ENCODE measurements at places on chromosomes 1 and 21.

- no peak for DNase-seq
Observed at GRCh38 chr1:87826681-87827251, 498.1 kb downstream of the LMO4 start.

DNA sequence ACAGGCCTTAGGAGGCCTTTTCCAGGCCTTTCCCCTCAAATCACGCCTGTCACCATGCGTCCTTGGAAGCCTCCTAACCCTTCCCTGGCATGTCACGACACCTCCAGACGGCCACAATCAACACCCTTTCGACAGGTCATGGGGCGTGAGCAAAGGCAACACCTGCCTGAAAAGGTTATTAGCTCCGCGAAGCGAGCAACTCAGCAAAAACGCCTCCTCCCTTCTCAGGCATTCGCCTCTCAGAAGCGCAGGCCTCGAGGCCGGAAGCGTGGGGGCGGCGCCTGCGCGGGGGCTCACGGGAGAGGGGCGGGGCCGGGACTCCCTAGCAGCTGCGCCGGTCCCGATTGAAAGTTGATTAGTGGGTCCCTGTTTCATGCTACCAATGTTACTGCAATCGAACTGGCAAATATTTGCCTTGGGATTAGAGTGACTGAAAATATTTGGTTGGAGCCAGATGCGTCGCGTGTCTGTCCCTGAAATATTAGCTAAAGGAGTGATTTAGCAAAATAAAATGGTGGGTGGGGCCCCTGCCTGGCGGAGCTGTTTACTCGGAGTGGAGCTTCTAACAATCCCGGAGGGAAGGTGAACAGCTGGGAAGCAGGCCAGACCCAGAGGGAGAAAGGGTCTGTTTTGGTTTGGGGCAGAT, 44.9 kb downstream of the GFI1 start:
- DNase-seq: peak; percentile 26

GRCh38 chr1:22508991-22509390, 54.3 kb upstream of the EPHA8 start:
- DNase-seq: peak; percentile 78

DNA sequence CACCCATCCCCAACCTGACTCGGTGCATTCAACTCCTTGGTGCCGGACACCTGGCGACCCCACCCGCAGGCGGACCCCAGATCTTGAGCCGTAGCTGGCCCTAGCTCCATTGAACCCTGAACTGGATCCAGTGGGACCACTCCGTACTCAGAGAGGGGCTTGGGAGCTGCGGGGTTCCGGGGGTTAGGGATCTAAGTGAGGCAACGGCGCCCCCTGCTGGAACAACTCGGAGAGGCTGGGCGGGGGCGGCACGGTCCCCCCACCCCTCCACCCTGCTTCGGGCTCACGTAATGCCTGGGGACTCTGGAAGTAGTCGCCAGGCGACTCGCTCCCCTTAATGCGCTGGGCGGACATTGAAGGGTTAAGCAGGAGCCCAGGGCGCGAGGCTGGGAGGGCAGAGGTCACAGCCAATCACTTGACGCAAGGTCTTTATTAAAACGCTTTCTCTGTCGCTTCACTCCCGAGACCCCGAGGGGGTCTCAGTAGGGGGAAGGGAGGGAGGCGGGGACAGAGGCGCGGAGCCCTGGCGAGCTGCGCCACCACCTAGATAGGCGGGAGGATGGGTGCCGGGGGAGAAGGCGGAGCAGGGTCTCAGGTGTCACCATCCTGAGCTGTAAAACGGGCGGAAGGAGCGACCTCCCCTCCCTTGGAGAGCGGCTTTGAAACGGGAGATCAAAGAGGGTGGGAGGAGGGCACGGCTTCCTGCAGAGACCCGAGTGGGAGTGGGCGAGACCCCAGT, 704 bp upstream of the CRABP2 start:
- DNase-seq: peak; percentile 43

GRCh38 chr21:28283641-28284490, 708.8 kb downstream of the LTN1 start:
- DNase-seq: no peak

DNA sequence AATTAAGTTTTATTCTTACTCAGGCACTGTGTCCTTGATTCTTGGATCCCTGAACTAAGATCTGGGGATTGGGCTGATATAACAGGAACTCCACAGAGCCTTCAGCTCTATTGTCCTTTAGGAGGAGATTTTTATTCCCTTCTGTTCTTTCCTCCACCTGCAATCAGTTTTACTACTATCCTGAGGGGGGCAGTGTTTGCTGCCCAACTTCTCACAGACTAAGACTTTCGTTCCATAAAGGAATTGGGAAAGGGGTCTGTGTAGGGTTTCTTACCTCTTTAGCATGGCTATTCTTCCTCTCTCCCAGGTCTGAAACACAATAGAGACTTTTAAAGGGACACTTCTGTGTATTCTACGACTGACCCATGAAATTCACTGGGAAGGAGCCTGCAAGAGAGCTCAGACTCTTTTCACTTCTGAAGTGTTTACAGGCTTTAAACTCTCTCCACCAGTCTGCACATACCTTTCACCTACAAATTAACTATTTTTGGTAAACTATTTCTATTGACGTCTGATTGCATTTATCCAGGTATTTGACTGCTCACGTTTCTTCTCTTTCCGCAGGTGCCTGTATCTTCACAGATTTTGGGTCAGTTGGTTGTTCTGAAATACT, 103.3 kb upstream of the DEPDC1 start:
- no peak for DNase-seq

GRCh38 chr1:21896652-21897532, 40.2 kb downstream of the HSPG2 start:
- DNase-seq: no peak

GRCh38 chr1:33836911-33837310, 27.0 kb upstream of the HMGB4 start:
- DNase-seq: no peak

DNA sequence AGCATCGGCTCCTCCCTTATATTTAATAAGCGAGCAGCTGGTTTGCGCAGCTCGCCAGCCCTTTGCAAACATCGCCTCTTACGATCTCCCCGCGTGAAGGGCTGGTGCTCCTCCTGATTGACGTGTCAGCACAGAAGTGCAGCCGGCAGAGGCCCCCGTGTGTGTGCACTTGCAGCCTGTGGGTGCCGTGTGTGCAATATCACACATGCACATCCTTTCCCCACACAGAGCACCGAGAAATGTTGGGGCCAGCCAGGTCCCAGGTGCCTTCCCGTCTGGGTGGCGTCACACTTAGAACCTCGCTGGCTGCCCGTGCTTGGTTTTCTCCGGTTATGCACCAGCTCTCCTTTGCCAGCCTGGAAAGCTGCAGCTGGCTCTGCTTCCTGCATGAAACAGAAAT, 126.6 kb upstream of the AJAP1 start:
- no peak for DNase-seq

GRCh38 chr1:99363531-99363930, 99.2 kb downstream of the PLPPR4 start:
- DNase-seq: no peak

DNA sequence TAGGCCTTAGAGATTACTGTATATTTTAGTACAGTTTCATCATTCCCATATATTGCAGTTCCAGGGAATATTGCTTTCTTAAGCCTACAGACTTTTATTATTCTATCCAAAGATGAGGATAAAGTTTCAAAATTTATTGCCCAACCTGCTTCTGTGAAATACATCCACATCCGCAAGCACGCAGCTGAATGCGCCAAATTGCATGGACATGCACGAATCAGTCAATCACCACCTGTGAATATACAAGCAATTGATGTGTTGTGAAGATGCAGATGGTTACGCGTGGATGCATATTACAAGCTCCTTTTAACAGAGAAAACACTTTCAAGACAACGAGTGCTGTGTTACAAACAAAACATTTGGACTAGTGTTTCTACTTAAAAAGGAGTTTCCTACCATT, 577.8 kb upstream of the PLXNA2 start:
- no peak for DNase-seq

GRCh38 chr1:246577720-246578106, 11.5 kb downstream of the CNST start:
- DNase-seq: no peak

DNA sequence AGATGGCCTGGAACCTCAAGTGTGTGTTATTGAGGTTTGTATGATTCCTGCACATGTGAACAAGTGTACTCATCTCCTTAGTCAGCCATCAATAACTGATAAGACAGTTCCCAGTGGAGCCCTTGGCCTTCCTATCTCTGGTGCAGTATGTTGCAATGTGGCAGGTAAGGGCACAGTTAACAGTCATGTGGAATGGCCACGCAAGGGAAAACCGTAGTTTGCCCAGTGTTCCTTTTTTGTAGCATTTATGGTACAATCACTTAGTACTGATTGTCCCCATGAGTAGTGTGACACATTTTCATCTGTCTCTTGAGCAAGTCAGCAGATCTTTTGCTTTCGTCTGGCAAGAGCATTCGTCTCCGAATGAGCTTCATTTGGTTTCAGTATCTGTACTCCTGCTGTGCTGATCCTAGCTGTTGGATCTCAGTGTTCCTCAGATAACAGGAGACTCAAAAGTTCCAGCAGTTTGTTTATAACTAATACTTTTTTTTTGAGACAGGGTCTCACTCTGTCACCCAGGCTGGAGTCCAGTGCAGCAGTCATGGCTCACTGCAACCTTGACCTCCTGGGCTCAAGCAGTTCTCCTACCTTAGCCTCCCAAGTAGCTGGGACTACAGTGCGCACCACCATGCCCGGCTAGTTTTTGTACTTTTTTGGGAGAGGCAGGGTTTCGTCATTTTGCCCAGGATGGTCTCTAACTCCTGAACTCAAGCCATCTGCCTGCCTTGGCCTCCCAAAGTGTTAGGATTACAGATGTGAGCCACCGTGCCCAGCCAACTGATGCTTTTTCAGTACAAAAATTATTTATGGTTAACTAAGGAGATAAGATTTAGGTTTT, 8.2 kb downstream of the CTPS1 start:
- DNase-seq: no peak

GRCh38 chr21:38219049-38219628, 37.7 kb upstream of the KCNJ15 start:
- DNase-seq: peak; percentile 78

GRCh38 chr1:77281491-77282186, at the start of gene AK5:
Gene AK5, plus strand, starts transcription at chr1:77282019. Its CDS starts 295 bp downstream, at chr1:77282314.
- peak; percentile 11 for DNase-seq

DNA sequence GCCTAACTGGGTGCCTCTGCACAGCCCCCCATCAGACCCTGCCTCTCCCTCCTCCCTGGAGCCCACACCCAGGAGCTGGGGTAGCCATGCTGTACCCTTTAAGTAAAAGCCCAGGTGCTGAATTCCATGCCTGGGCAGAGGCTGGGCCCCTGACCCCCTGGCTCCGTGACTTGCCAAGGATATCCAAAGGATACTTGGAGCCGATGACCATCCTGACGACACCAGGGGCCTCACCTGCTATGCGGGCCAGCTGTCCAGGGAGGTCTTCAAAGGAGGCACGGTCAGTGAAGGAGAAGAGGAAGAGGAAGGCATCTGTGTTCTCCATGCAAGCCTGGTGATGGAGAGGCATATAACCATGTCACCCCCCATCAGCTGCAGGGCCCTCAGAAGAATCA, 4.7 kb downstream of the CPLANE2 start:
- DNase-seq: no peak

- DNase-seq: no peak
Observed at GRCh38 chr1:178023181-178023618, 53.3 kb upstream of the SEC16B start.

DNA sequence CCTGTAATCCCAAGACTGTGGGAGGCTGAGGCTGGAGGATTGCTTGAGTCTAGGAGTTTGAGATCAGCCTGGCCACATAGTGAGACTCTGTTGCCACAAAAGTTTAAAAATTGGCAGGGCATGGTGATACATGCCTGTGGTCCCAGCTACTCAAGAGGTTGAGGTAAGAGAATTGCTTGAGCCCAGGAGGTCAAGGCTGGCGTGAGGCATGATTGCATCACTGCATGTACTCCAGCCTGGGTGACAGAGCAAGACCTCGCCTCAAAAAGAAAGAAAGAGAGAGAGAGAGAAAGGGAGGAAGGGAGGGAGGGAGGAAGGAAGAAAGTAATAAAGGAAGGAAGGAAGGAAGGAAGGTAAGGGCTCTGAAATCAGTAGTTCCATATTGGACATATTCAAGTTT, 25.0 kb downstream of the GLUL start:
- no peak for DNase-seq

- no peak for DNase-seq
Observed at GRCh38 chr1:53465023-53465957, 6.1 kb downstream of the DMRTB1 start.

DNA sequence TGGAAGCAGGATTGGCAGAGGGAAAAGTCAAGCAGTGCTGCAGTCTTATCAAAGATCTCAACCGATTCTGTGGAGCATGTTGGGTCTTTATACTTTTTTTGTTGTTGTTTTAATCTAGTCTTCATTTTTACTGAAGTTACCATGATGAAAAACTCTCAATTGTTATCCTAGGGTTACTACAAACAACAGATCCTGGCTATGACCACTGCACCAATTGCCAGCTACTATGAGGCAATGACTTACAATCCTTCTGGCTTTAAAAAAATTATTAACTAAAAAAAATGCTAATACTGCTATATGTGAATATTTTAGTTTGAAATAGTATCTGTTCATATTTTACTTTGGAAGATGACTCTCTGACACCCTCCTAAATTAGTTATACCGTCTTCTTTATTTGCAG, 145.9 kb downstream of the CNIH3 start:
- DNase-seq: no peak

- DNase-seq: no peak
Observed at GRCh38 chr1:155250246-155250632, 5.0 kb downstream of the ENTREP3 start.

DNA sequence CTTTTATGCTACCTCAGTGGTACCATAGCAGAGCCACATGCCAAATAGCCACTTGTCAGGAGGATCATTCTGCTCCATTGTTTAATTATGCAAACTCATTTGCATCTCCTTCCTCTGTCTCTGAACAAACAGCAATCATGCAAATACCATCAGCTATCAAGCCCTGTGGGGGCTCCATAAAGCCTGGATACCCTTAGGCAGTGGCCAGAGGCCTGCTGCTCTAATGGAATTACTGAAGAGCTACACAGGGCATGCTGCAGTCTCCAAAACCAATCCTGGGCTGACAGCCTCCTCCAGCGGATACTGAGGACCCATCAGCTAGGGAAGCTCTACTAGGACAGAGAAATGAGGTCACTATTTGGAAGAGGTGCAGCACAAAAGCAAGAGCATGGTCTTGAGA, 376.3 kb downstream of the KCNH1 start:
- DNase-seq: no peak

All from NCI-H1092 (cell line).